ENCODE measurements at places on chromosomes 13 and 19.

GRCh38 chr13:52112591-52112990 lies 16.3 kb downstream of the NEK5 start:
- no peak for DNase-seq

DNA sequence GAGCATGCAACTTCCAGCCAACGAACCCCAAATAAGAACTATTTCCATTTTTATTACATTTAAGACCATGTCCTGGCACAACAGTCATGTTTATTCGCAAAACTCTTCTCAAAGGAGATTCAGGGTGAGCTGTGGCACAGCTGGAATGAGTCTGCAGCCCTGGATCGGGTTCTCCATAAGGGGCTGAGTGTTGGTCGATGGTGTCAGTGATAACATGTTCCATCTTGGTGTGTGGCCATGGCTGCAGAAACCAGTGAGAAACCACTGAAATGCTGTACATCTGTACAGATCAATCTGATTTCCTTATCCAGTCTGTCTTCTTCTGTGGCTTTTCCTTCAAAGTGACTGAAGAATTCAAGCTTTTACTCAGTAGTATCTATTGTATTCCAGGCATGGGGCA lies 15.2 kb downstream of the FAM124A start:
- DNase-seq = no peak

- no peak for DNase-seq
These were observed 63.8 kb downstream of the KCNRG start for GRCh38 chr13:50078895-50079654.

GRCh38 chr13:29103065-29103800 lies 283.1 kb downstream of the MTUS2 start:
- DNase-seq = no peak

DNA sequence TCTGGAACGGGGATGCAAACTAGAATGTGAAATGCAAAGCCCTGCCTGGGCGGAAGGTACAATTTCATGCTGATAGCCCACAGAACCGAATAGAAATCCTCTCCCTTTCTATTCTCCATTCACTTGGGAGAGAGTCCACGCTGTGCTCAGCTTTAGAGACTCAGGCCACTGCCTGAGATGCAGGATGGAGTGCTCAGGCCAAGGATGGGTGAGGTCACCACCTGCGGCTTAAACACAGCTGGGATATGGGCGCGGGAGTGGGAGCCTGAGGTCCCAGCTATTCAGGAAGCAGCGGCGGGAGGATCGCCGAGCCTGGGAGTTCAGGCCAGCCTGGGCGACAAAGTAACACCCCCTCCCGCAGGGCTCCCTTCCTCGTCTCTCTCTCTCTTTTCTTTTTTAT lies 446 bp upstream of the ZNF83 start:
- DNase-seq = no peak

DNA sequence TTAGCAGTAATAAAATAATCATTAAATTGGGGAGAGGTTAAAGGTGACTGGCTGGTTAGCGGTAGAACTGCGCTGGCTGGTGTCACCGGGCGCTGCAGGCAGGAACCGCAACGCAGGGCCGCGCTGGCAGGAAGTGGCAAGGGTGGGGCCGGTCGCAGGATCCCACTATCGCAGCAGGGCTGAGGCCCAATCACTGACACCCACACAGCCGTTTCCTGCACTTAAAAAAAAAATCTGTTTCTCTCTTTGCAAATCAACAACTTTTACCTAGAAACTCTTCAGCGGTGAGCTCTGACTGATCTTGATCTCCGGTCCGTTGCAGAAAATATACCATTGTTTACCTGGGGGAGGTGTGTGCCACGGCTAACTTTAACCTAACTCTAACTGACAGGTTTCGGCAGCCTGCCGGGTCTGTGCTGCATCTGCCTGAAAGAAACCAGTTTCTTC lies 46.9 kb downstream of the KLF2 start:
- no peak for DNase-seq

Data from iPS DF 6.9 (cell line).